Stimulated activated CD4-positive, alpha-beta T cell treated with anti-CD3 and anti-CD28 coated beads, Interleukin-1b, Interleukin-23, amount 100 ng/mL, for 1 hour (primary cell): ENCODE measurements at places on chromosomes 6 and 20.

GRCh38 chr6:21123507-21124436 is 469.8 kb upstream of the SOX4 start:
- no peak for DNase-seq

DNA sequence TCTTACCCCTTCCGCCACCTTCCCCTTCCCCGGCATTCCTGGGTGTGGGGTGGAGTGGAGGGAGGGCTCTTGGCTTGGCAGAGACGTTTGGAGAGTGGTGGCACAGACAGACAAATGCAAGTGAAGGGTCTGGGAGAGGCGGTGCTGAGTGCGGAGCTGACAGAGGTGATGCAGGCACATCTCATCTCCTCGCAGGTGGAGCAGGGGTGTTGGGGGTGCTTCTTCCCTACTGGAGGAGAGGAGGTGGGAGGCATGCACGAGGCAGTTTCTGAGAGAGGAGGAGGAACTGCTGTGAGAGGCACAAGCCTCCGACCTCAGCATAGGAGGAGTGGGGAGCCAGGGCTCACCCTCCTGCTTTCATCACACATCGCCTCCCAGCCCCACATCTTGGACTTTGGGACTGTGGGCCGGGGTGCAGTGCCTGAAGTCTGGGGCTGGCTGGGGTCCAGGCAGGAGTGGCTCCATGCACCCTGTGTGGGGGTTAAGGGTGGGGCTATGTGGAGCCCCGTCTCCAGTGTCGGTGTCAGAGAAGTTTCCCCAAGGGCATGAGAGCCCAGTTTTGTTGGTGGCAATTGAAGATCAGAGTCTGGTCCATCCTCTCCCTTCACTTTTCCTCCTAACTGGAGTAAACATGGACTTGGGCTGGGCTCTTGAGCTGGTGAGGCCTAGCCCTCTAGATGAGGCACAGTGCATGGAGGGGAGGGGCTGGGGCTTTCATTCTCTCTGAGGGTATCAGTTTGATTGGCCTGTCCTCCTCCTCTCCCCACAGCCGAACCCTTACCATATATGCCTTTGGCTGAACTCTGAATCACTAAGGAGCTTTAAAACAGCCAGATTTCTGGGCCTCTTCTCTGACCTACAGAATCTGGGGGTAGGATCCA is 20.2 kb upstream of the SLC22A7 start:
- DNase-seq = no peak

DNA sequence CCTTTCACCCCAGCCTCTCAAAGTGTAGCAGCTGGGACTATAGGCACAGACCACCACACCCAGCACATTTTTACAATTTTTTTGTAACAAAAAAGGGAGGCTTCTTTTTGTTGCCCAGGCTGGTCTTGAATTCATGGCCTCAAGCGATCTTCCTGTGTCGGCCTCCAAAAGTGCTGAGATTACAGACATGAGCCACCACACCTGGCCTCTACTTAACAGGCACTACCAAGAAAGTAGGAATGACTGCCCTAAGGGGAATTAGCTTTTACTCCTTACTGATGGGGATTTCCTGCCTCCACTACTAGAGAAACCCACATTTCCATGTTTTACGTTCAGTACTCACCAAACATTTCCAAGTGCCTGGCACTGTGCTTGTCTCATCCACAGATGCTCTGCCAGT is 109.6 kb downstream of the CARMIL1 start:
- no peak for DNase-seq

DNA sequence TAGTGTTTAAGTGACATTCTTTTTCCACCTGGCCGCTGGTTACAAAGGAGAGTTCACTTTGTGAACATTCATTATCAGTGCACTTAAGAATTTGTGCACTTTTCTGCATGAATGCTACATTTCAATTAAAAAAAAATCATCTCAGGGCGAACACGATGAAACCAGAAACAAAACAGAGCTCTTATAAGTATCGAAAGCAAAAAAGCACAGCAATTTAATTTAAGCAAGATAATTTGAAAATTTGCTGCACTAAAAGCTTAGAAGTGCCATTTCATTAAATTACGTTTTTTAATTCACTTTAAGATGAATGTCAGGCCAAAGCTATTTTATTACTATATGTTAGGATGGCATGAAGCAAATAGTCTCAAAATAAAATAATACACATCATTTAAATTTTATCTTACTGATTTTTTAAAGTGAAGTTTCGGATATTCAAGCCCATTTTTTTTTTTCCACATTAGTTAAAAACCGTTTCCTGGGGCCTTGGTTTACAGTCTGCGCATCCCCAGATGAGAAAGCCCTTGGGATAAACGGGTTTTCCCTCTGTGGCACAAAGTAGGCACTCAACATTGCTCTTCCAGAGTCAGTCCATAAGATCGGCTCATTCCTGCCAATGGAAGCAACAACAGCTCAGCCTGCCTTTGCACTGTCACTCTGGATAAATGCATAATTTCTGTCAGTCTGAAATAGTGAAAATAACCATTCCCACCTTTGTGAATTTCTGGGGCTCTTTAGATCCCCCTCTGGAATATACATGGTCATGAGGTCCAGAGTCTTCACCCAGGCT is 80.1 kb downstream of the FYN start:
- DNase-seq = no peak

DNA sequence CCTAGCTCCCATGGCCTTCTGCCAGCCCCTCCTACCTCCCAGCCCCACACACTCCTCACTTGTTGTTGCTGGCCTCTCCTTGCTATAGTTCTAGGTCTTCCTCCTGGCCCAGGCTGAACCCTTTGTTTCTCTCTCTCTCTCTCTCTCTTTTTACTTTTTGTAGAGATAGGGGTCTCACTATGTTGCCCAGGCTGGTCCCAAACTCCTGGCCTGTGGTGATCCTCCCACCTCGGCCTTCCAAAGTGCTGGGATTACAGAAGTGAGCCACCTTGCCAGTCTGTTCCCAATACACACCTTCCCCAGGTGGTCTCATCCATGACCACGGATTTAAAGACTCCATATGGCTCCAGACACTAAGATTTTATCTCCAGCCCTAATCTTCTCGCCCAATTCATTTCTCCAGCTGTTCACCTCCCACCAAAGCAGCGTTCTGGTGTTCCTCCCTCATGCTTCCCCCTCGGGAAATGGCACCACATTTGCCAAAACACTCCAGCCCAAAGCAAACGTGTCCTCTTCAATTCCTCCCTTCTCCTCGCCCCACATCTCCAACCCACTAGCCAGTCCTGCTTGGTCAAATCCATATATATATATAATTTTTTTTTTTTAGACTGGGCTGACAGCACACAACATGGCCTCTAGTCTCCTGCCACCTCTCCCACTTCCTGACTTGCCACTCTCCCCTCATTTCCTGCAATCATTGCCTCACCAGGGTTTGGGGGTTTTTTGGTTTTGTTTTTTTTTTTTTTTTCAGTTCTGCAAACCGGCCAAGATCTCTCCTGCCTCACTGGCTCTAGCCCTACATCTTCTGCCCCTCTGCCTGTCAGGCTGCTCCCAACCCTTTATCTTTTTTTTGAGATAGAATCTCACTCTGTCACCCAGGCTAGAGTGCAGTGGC is 104.4 kb downstream of the NCR2 start:
- no peak for DNase-seq

DNA sequence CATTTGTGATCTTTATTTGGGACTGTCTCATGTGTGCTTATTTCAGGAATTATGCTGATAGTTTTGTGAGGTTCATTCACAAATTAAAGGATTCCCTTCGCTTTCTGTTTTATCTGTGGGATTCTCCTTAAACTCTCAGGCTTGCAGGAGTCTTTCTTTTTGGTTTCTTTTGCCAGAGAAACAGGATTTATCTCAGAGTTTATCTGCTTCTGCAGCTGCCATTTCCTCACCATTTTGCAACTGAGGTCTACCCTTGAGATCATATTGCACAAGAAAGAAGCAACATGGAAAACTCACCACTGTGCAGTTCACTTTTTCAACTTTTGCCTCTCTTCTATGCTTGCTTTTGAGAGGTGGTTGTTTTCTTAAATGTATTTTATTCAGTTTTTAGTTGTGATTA is 201.0 kb downstream of the PRL start:
- DNase-seq = no peak

- DNase-seq = no peak
These were observed 13.2 kb downstream of the AAR2 start for GRCh38 chr20:36249450-36249849.

DNA sequence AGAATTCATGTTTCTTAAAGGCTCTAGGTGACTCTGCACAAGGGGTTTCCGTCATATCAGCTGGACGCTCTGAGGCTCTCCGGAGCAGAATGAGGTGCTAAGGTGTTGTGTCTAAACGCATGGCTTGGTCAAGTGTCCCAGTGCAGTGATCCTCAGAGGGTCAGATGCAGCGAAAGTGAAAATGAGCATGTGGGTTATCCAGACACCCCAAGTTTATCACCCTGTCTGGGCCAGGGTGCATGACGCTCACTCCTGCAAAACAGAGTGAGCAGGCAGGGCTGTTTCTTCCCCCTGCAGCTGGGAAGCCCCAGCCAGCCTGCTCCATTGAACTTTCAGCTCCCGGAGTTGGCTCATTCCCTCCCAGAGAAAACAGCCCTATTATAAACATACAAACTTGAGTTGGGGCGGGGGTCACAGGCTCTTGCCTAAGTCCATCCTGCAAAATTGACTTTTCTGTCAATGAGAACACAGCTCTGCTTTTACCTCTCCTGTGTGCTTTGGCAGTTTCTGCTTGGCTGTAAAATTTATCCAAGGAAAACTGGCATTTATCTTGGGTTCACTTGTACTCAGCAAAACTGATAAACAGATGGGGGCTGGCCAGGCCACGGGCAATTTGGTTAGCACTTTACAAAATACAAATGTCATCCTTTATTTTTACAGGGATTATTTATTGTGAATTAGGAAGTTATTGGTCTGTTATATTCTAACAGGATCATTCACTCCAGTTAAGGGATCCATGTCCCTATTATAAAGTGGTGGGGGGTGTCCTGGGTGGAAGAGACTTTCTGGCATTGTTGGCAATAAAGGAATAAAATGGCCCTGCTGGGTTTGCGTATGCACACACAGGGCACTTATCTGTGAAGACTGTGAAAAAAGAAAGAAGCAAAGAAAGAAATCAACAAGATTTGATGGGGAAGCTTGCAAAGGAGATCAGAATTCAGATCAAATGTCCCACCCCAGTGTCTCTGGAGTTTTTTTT is 154.9 kb downstream of the FOXA2 start:
- DNase-seq = no peak

GRCh38 chr6:108127826-108128225 is 38.0 kb upstream of the NR2E1 start:
- no peak for DNase-seq

- DNase-seq = no peak
These were observed 13.6 kb downstream of the TGM2 start for GRCh38 chr20:38151455-38151854.

GRCh38 chr6:150967910-150968309 is 102.4 kb downstream of the MTHFD1L start:
- no peak for DNase-seq

DNA sequence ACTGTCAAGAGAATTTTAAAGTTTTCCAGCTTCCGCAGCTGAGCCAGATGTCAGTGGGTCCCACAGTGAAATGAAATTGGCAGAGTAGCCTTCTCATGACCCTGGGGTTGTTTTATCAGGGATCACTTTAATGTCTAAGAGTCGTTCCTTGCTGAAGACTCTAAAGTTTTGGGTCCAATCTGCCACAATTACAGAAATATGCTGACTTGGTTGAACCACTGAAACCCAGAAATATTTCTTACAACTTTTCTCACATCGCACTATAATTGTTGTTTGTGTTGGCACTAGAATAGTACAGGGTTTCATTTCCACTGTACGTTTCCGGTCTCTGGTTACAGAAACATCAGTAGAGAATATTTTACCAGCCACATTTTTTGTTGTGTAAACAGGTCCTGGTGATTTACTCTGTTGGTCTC is 109.0 kb downstream of the HMGCLL1 start:
- no peak for DNase-seq

GRCh38 chr20:23282111-23282510 is 68.5 kb upstream of the NXT1 start:
- DNase-seq = no peak

DNA sequence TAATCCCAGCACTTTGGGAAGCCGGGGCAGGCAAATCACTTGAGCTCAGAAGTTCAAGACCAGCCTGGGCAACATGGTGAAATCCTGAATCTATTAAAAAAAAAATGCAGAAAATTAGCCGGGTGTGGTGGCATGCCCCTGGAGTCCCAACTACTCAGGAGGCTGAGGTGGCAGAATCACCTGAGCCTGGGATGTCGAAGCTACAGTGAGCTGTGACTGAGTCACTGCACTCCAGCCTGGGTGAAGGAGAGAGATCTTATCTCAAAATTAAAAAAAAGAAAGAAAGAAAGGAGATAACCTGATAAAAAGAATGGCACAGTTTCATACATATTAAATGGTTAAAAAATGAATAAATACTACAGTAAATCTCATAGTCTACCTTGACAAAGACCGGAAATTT is 123.6 kb upstream of the TNFAIP3 start:
- DNase-seq = no peak

GRCh38 chr20:41110930-41111577 is 26.3 kb upstream of the PLCG1 start:
- DNase-seq = no peak

DNA sequence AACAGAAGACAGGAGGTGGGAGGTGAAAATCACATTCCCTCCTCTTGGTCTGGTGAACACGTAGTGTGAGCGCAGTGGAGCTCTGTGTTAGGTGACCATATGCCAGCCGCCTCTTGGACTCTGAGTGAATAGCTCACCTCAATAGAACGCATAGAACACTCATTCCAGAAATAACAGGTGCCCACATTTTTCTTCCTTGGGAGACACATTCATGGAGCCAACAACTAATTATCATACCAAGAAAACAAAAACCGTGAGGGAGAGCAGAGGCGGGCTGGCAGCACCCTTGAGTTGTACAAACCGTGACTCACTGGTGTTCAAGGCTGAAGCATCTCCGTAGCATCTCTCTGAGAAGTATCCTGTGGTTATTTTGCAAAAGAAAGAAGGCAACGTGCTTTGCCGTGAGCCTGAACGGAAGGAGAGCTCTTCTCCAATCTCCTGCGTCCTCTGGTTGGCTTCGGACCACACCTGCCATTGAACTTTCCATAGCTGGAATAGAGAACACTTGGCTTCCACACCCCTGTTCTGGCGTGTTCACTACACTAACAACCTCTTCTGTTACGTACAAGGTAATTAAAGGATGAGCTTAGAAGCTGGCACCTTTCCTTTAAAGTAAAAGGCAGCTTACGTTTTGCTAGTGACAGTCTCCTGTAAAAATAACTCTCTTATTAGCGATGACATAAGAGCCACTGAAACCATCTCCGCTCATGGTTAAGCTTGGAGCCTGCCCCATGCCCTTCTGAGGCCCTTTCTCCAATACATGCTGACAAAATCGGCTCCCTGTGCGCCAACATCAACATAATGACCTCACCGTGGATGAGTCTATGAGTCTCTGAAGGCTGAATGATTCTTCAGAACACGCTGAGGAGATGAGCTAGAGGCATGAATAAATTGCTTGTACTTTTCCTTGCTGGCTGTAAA is 30.2 kb upstream of the SGK1 start:
- DNase-seq = no peak

DNA sequence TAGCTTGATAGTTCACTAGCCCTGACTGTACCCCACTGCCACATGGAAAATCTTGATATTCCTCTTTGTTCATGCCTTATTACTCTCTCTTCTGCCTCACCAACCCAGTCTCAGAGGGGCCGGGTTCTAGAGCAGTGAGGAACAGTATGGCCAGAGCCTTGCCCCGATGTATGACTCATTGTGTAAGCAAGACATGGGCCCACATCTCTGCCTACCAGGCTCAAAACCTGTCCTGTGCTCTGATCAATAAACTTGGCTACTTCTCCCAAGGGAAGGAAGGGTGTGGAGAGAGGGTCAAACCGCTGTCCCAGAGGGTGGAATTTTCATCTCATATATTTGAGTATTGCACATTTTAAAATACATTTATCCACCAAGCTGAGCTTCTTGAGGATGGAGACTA is 91.7 kb downstream of the DNAH8 start:
- no peak for DNase-seq
